ENCODE measurements at places on chromosomes 1 and 21.

- DNase-seq = peak; percentile 65
These were observed 374 bp downstream of the SH2D5 start for GRCh38 chr1:20732071-20732587.

- DNase-seq = no peak
These were observed 224.9 kb downstream of the DAB1 start for GRCh38 chr1:57198912-57199311.

GRCh38 chr1:156937883-156938282 is 17.5 kb downstream of the LRRC71 start:
- no peak for DNase-seq

GRCh38 chr1:41673378-41673777 is 188.9 kb upstream of the EDN2 start:
- DNase-seq = peak; percentile 75

DNA sequence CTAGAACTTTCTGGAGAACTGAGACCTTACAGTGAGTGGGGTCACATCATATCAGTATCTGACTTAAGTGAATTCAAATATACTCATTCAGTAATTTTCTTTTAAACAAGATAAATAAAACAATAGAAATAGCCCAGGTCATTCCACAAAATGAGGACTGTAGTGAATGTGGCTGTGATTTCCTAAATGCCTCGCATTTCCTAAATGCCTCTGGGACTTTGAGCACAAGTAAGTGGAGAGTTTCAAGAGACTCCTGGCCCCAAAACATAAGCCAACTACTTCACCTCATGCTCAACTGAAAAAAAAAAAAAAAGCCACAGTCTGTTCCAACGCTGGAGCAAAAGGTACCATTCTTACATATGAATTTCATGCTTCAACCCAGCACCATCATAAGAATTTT is 81.5 kb downstream of the ZNF281 start:
- DNase-seq = no peak

- no peak for DNase-seq
These were observed 14.0 kb upstream of the ZNF697 start for GRCh38 chr1:119662034-119662437.

DNA sequence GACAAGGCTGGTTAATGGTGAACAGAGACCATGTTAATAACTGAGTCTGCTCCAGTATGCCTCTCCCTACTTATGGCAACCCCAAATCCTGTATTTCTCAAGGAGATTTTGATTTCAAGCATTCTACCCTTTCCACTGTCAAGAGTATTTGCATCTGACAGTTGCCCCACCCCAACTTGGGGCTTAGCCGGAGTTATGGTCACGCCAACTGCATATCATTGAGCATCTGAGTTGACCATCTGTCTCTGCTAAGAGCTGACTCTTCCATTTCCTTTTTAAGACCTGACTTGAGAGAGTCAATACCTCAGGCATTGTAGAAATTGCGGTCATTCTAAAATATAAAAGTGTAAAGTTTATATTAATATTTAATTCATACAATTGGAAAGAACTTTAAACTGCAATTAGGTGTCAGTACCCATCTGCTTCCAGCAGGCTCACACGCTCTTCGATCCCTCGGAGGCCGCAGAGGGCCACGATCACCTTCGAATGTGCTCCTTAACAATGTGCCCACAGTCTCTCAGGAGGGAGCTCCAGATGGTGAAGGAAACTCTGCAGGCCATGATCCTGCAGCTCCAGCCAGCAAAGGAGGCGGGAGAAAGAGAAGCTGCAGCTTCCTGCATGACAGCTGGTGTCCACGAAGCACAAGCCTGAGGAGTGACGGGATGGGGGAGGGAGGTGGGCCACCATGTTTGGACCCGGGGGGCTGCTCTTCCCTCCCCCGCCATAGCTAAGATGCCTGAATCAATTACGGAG is 409.8 kb downstream of the DISC1 start:
- no peak for DNase-seq

- no peak for DNase-seq
These were observed 4.8 kb upstream of the HES5 start for GRCh38 chr1:2534687-2535441.

GRCh38 chr1:205936311-205936710 is 6.9 kb downstream of the SLC26A9 start:
- no peak for DNase-seq

DNA sequence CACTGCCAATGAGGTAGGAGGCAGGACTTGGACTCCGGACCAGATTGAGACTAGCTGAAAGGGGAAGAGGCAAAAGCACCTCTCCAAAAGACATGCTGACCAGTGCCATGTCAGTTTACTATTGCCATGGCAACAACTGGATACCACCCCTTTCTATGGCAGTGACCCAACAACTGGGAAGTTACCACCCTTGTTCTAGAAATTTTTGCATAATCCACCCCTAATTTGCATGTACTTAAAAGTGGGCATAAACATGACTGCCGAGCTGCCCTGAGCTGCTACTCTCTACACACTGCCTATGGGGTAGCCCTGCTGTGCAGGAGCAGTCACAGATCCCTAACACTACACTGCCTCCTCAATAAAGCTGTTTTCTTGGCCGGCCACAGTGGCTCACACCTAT is 19.0 kb upstream of the SLC6A9 start:
- no peak for DNase-seq

- DNase-seq = no peak
These were observed 8.1 kb downstream of the MTHFR start for GRCh38 chr1:11797525-11798216.

DNA sequence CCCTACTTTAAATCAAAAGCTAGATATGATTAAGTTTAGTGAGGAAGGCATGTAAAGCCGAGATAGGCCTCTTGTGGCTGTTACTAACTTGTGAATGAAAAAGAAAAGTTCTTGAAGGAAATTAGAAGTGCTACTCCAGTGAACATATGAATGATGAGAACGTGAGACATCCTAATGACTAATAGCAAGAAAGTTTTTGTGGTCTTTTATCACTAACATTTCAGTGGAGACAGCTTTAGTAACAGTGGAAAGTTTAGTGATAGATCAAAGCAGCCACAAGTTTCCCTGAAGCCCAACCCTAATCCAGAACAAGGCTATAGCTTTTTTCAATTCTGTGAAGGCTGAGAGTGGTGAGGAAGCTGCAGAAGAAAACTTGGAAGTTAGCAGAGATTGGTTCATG is 73.6 kb upstream of the LRRC8B start:
- peak; percentile 9 for DNase-seq
